ENCODE measurements at places on chromosomes 2 and 18.

DNA sequence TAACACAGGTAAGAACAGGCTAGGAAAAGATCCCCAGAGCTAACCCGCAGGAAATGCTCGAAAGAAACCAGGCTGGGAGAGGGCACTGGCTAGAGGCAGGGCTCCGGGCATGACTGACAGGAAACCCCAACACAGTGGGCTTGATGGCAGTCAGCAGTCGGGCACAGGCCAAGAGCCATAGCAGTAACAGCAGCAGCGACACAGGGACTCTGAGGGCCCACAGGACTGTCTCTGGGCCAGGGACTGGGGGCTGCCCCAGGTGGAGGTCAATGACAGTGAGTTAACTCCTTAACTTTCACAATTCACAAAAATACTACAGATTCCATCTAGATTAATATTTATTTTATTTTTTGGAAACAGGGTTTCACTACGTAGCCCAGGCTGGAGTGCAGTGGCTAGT lies 37.3 kb upstream of the ASPRV1 start:
- no peak for ATAC-seq

- no peak for ATAC-seq
Measured at GRCh38 chr2:9745153-9745899, 97.9 kb upstream of the TAF1B start.

- no peak for ATAC-seq
Measured at GRCh38 chr2:239107936-239108335, 260.1 kb downstream of the TWIST2 start.

- peak; percentile 44 for ATAC-seq
Measured at GRCh38 chr2:101623031-101623521, 74.4 kb upstream of the MAP4K4 start.

DNA sequence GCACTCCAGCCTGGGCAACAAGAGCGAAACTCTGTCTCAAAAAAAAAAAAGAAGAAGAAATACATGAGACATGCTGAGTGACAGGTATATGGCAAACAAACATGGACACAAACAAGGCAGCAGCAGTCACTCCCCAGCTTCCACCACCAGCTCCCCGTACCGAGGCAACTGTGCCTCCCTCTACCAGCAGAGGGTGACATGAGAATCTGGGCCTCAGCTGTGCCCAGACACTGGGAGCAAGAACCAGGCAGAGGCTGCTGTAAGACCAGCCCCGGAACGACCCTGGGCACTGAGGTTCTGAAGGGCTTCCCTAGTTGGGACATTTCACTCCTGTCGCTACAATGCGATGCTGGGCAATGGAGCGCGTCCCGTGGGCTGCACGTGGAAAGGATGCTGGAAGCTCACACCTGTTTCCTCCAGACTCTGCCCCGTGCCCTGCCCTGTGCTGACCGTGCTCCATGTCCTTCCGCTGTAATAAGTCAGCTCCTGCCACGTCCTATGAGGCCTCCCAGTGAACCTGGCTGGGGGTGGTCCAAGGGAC lies 37.1 kb downstream of the BOK start:
- peak; percentile 36 for ATAC-seq

- ATAC-seq, result no peak
Measured at GRCh38 chr2:179890666-179891065, 29.3 kb upstream of the ZNF385B start.

Measured in activated CD4-positive, CD25-positive, alpha-beta regulatory T cell treated with anti-CD3 and anti-CD28 coated beads, Interleukin-2, amount 50 U/mL, for 24 hours (primary cell).